ENCODE measurements at places on chromosomes 7 and 10. TPM values are rescaled to one million over a fixed set of nuclear protein-coding genes. Genes with fewer than 3 reads are reported as not detected.

Gene RNF133
- not detected for total RNA-seq

Gene SPDYE5
- total RNA-seq = not detected

Gene MYPN
- 216 TPM for total RNA-seq

Gene TAS2R5
- total RNA-seq = not detected

Gene ASIC3
- 4.7 TPM for total RNA-seq

Gene KCNH2
- total RNA-seq = 0.21 TPM

Gene IFIT3
- total RNA-seq = 6.1 TPM

Data from psoas muscle (tissue), 8 donors.